ENCODE measurements at places on chromosomes 4 and X. TPM values are rescaled to one million over a fixed set of nuclear protein-coding genes. Genes with fewer than 3 reads are reported as not detected.

VEGFC gene
- 4.2 TPM for polyA plus RNA-seq

ERVMER34-1 gene
- polyA plus RNA-seq, result 3.2 TPM

USP17L27 gene
- not detected for polyA plus RNA-seq

DOCK11 gene
- 13.6 TPM for polyA plus RNA-seq

MUC7 gene
- polyA plus RNA-seq, result not detected

BEX5 gene
- 7.3 TPM for polyA plus RNA-seq

KDR gene
- 55.6 TPM for polyA plus RNA-seq

MAGED4B gene
- 99.6 TPM for polyA plus RNA-seq

IBSP gene
- not detected for polyA plus RNA-seq

ATP10D gene
- polyA plus RNA-seq, result 7.9 TPM

FHDC1 gene
- polyA plus RNA-seq, result 0.04 TPM
